CD8-positive, alpha-beta T cell (primary cell): ENCODE measurements at places on chromosomes 3 and 15. TPM values are rescaled to one million over a fixed set of nuclear protein-coding genes. Genes with fewer than 3 reads are reported as not detected.

DNA sequence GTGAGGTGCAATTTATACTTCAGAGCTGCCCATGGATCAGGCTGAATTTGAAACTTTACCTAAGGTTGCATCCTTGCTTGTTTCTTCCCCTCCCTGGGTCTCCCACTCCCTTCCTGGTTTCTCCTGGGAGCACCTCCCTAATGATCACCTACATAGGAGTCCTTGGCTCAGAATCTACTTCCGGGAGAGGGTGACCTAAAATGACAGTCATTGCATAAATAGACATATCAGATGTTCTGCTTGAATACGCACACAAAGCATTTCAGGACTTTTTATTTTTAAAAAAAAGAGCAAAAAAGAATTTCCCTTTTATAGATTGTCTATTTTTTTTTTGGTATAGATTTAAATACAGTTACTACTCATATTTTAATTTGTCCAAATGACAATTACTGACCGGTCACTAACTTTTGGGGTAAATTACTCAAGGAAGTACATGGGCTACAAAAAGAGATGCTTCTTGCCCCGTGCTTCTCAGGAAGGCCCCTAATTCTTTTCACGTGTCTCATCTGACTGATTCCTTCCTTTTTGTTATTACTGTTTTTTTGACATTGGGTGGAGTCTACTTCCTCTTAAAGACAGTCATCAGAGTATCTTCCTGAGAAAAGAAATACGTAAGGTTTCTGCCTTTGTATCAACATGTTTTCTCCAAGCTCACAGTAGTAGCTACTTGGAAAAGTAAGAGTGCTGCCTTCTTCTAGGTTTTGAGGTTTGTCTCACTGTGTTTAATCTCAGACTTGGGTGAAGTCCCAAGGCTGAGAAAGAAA is 4.9 kb upstream of the MYZAP start:
- DNase-seq: no peak

DNA sequence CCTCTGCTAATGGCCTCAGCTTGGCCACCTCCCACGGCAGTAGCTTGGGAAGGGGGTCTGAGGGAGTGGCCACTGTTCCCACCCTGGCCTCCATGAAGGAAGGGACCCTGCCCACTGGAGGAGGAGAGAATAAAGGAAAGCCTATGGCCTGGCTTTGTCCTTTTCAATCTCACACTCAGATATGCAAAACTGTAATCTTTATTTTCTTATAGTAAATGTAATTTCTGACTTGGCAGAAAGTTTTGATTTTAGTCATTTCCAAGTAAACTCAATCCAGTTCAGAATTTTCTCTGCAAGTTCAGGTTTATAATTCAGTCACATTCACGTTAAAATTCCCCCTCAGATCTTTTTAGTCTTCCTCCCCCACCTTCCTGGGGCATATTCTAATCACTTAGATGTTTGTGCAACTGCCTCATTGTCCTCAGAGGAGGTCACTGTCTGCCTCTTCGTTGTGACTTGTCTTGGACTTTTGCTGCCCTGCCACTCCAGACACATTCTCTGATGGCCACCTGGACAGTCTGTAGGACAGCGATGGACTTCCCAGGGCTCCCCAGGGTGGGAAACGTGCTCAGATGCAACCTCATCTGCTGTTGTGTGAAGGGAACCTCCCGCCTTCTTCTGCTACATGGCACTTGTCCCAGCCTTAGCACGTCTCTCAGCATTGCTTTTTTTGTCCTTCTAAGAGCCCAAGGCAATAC is 222.8 kb upstream of the TBL1XR1 start:
- DNase-seq: no peak

DNA sequence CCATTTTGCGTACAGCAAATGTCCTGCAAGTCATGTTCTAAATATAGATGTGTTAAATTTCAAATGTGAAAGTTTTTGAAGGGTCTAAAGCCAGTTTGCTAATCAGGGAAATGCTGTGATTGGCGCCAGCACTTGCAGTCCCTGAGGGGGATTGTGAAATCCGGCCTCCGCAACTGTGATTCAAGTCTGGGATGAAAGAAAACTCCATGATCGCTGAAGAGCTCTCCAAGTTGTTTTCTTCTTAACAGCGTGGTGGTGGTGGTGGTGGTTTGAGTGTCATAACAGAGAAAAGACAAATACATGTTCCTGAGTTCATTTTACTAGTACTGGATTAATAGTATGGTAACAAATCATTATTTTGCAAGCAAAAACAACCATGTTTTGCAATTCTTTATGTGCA is 51.8 kb downstream of the MITF start:
- no peak for DNase-seq

DNA sequence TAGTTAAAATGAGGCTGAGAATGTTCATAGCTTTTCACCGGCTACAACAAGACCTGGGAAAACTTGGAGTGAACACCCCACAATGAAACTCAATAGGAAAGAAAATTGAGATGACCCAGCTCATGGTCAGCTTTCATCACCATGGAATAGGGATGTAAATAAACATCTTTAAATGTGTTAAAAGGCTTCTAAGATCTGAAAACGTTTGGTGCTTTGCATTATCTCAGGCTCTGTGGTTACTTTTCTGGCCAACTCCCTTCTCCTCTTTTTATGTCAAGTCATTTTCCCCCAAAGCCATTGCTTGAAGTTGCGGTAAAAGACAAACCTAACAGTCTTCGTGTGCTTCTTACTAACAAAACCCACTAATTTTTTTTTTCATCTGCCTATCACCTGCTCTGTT is 195.8 kb downstream of the MECOM start:
- DNase-seq: no peak

- DNase-seq: no peak
Measured at GRCh38 chr3:45145223-45145622, 955 bp downstream of the CDCP1 start.

DNA sequence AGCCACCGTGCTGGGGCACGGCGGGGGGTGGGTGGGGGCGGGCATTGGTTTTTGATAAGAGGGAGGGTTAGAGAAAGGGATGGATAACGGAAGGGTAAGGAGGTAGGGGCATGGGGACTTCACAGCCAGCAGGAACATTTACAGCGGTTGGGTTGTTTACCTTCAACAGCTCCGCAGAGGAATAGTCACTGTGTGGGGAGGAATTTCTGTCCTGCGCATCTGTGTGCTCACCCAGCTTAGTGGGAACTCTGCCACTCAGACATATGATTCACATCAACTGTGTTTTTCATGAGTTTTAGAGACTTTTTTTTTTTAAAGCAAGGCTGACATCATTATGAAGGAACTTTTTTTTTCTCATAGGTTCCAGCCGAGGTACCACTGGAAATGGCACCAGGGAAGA is 19.6 kb downstream of the CHRD start:
- DNase-seq: no peak

GRCh38 chr15:52499506-52499905 is 29.2 kb downstream of the MYO5A start:
- DNase-seq: no peak

- no peak for DNase-seq
Measured at GRCh38 chr3:5185093-5185673, 2.3 kb upstream of the EDEM1 start.

DNA sequence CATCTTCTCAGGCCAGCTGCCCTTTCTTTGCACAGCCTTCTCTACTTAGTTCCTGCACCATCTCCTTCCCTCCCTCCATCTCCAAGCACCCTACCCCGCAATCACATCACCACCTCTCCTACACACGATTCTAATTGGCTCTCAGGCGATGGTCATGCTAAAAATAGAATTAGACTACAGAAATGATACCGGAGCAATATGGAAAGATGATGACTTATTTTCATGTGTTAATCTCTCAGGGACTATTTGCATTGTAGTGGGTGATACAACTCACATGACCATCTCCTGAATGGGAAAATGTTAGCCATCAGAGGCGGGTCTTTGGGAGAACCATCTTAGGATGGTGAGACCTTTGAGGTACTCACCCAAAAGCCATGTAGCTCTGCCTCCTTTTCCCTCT is 54.7 kb upstream of the PPARG start:
- no peak for DNase-seq

Gene PRKCI
- 17.6 TPM for total RNA-seq

GRCh38 chr3:87987952-87988351 is 70.9 kb downstream of the CGGBP1 start:
- no peak for DNase-seq

GRCh38 chr15:72098040-72098439 is 19.9 kb downstream of the MYO9A start:
- no peak for DNase-seq
